Activated T-cell treated with anti-CD3 and anti-CD28 coated beads for 24 hours (primary cell): ENCODE measurements at places on chromosomes 5 and 9.

DNA sequence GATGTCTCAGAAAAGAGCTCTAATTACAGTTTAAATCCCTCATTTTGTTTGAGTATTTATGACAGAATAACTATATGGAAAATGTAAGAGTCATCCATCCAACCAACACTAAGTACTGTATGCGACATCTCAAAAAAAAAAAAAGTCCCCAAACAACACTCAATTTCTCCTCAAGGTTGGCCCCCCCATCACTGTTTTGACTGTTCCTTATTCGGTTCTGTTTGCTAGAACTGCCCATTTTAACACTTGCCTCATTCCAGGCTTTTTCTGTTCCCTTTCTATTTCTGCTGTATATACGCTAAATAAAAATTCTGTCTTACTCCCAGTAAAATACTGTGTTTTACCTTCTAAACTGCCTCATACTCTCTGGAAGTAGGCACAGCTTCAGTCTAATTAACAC lies 25.2 kb downstream of the GLDC start:
- DNase-seq: no peak

- DNase-seq: no peak
Measured at GRCh38 chr9:125161284-125161918, 18.1 kb upstream of the SCAI start.

GRCh38 chr9:35318741-35319140 lies 156.9 kb downstream of the UNC13B start:
- DNase-seq: no peak

DNA sequence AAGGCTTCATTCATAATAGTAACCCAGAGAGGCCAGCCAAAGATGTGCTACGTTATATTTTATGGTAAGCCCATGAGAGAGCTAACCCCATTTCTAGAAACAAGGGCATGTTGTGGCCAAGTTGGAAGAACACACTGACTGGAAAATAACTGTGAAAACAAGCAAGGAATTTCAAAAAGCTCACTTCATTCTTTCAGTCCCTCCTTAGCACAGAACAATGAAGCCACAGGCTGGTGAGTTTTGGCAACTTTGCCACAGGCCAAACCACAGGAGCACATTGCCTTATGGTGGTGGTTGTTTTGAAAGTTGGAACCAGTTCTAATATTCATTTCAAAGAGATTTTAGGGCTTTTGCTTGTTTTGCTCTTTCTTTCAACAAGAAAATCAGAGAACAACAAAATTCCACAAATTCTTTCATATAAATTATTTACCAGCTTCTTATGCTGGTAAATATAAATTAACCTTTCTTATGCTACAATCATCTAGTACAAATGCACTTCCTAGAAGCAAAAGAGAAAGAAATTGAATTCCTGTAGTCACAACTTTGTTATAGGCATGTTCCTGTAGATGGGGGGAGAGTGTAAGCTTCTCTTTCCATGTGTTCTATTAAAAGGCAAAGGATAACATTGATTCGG lies 225.4 kb upstream of the RFX3 start:
- DNase-seq: no peak

DNA sequence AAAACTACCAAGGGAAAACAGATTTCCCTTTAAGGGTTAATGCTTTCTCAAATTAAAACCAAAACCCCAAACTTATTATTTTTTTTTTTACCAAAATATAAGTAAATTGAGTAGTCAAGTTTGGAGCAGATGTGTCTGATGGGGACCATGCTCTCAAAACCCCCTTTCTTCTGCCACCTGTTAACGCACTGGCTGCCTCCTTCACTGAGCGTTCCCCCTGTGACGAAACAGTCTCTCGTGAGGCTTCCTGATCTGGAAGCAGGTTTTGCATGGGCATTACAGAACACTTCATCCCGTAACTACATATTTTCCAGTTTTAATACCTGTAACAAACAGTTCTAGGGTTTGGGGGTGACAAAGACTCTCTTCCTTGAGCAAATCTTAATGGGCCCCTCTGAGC lies 59.4 kb downstream of the ANKH start:
- no peak for DNase-seq

DNA sequence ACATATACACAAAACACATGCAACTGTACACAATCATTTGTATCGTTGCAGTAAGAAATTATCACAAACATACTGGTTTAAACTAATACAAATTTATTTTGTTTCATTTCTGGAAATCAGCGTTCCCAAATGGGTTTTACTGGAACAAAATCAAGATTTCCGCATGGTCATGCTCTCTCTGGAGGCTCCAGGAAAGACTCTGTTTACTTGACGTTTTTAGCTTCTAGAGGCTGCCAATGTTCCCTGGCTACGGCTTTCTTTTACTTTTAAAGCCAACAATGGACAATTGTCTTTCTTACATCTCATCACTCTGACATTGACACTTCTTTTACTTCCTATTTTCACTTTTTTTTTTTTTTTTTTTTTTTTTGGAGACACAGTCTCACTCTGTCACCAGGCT lies 793.1 kb downstream of the CDH9 start:
- DNase-seq: no peak

- no peak for DNase-seq
Measured at GRCh38 chr9:118362123-118362522, 657.9 kb downstream of the TLR4 start.

DNA sequence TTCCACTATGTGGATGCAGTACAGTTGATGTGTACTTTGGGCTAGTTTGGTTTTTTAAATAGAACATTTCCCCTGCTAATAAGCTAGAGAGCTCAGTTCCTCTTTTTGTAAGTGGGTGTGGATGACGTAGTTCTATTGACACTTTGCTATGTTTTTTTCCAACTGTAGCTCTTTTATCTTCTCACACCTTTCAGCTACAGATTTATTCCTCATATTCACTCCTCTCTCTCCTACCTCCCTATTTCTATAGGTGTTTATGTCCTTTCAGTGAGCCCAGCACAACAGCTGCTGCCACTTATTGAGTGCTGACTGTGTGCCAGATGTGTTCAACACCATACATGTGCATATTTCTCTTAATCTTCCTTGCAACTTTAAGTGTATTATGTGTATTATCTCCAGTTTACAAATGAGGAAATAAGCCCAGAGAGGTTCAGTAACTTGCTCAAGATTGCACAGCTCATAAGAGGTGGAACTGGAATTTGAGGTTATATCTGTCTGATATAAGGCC lies 215.7 kb downstream of the SEMA6A start:
- DNase-seq: no peak

DNA sequence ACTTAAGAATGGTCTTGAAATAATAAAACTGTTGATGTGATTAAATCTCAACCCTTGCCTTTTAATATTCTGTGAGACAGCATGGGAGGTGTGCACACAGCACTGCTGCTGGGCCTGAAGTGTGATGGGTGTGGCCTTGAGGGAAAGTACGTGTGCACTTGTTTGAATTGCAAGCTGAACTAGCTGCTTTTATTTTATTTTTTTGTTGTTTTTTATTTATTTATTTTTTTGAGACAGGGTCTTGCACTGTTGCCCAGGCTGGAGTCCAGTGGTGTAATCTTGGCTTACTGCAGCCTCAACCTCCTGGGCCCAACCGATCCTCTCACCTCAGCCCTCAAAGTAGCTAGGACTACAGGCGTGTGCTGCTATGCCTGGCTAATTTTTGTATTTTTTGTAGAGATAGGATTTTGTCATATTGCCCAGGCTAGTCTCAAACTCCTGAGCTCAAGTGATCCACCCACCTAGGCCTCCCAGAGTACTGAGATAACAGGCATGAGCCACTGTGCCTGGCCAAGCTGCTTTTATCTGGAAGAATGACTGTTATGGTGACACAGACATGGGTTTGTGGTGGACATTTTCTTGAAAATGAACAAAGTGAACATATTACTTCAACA lies 58.9 kb downstream of the GPR107 start:
- no peak for DNase-seq

DNA sequence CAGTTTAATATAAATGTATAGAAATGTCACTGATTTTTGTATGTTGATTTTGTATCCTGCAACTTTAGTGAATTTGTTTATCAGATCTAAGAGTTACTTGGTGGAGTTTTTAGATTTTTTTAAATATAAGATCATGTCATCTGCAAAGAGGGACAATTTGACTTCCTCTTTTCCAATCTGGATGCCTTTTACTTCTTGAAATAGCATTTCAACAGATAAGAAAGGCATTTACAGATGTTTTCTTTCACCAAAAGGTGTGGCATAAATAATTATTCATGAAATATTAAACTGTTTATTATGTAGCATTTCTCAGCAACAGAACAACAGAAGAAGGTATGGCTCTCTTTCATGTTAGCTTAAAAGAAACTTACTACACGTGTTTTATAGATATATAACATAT lies 34.9 kb upstream of the NIPBL start:
- no peak for DNase-seq

DNA sequence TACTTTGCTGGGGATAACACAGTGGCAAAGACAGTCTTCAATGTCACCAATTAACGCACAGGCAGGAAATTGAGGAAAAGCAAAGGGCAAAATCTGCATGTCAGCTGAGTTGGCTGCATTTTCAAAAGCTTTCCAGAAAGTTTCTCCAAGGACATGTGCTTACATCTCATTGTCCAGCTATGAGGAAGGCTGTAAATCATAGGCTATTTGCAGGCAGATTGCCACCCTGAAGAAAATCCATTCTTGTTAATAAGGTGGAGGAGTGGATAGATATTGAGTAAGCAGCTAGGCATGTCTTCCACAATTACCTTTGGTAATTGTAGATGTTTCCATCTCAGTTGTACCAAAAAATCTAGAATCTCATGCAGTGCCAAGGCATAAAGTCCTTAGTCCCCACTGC lies 278.0 kb upstream of the NUDT12 start:
- no peak for DNase-seq

GRCh38 chr5:103569313-103570060 lies 6.9 kb upstream of the NUDT12 start:
- no peak for DNase-seq

DNA sequence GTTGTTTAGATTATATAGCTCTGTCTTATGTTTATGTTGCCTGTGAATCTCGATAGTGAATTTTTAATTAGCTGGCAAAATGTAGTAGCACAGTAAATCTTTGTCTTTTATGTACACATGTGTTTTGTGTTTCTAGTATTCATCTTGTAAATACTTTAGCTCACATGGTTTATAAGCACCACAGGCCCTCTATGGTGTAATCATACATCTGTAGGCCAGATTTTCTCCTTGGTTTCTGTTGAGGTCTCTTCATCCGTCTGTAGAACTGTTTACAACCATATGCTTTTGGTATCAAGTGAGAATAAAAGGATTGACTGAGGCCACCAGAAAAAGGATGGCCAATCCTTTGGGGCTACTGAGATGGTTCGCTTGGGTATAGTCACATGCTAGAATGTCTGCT lies 45.0 kb downstream of the PRR16 start:
- no peak for DNase-seq

- DNase-seq: no peak
Measured at GRCh38 chr9:25562101-25562500, 116.1 kb downstream of the TUSC1 start.

GRCh38 chr5:32496104-32496503 lies 51.6 kb upstream of the ZFR start:
- no peak for DNase-seq

DNA sequence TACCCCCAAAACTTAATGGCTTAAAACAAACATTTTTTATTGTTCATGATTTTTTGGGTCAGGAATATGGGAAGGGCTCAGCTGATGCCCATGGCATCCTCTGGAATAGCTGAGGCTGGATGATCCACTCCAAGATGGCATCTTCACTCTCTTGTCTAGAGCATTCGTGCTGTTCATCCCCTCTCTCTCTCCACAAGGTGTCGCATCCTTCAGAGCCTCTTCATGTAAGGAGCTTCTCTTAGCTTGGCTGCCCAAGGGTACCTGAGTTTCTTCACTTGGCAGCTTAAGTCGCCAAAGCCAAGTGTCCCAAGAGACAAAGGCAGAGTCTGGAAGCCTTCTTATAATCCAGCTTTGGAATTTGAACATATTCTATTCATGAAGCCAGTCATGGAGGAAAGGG lies 294.7 kb downstream of the CHSY3 start:
- DNase-seq: no peak

GRCh38 chr9:133004999-133005760 lies 25.6 kb upstream of the GTF3C5 start:
- no peak for DNase-seq

DNA sequence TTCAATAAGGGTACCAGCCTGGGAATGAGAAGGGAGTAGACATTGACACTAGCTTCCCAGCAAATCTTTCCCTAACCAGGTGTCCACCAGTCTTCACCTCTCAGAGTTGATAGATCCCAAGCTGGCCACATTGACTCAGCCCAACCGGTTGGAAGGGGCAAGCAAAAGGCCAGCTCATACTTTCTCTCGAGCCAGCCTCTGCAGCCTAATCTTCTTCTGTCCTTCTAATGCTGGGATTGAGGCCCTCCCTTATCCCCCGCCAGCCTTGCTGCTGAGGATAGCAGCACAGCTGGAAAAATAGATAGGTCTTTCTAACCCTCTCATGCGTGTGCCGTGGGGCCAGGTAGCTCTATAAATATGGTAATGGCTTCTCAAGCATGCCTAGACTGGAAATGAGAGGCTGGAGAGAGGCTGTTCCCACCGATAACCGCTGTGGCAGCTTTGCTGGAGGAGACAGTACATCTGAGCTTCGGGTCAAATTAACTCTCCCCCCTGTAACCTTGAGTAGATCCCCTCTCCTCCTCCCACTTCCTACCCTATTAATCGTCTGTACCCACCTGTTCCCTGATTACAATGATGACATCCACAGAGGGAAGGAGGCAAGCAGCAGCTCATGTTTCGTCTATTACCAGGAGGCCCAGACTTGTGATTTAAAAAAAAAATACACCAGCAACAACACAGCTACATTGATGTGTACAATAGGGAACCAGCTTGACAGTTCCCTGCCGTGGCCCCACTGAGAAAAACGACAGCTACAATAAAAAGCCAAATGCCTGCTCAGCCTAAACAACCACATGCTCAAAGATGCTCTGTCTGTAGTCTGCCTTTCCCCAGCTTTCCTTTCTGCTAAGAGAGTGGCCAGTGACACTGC lies 219.9 kb upstream of the BRINP1 start:
- no peak for DNase-seq

- DNase-seq: no peak
Measured at GRCh38 chr5:77355080-77355479, 137.0 kb downstream of the WDR41 start.

DNA sequence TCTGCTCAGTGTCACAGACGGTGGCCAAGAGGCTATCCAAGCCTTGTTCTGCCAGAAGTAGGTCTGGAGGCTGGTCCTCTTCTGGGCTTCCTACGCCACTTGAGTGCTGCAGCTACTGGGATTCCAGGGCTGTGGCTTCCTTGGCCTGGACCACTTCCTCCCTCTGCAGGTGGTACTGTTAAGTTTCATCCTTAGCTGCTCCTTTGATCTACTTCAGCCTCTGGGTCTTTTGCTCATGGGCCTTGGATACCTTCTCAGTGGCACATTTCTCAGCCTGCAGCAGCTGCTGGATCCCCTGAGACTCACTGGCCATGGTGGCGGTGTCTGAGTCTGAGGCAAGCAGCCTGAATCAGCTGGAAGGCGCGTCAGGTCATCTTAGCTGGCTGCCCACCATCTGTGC lies 10.3 kb downstream of the CNOT8 start:
- no peak for DNase-seq

- DNase-seq: no peak
Measured at GRCh38 chr5:116595498-116595897, 20.9 kb upstream of the SEMA6A start.

DNA sequence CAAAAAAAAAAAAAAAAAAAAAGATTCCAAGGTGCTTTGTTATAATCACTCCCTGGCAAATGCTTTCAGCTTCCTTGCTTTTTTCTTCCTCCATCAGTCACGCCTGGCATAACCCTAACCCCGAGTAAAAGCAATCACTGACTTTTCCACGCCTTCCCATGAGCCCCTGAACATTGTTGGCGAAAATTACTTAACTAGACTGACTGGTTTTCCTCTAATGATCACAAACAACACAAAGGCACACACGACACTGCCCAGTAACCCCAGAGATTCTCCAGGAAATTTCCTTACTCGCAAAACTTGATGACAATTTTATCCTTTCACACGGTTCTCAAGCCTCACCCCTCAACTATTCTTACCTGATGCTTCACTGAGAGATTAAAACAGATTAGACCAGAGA lies 11.4 kb upstream of the PTGR1 start:
- no peak for DNase-seq
